ENCODE measurements at places on chromosomes 2 and 18. TPM values are rescaled to one million over a fixed set of nuclear protein-coding genes. Genes with fewer than 3 reads are reported as not detected.

FAM117B gene
- total RNA-seq: 8.8 TPM

FKBP1B gene
- 4.6 TPM for total RNA-seq

MLPH gene
- total RNA-seq: 283 TPM

ELOA2 gene
- not detected for total RNA-seq

CNDP1 gene
- total RNA-seq: not detected

NEU2 gene
- total RNA-seq: not detected

Measured in PC-9 (cell line).